Right renal cortex interstitium (tissue), 3 donors: ENCODE measurements at places on chromosomes 7 and 10.

DNA sequence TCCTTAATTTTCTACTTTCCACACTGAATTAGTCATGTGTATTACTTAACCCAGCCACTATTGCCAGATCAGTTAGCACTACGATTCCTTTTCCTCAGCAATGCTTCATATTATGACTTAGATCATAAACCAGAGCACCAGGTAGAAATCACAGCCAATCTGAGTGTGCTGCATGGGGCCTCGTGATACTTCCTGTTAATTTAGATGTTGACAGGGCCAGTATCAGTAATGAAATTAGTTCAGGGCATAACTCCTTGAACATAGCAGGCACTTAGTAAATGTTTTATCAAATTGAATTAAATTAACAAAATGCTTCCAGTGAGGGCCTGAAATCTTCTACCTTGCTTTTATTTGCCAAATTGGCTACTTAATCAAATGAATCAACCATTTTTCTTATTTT lies 169.3 kb upstream of the LRGUK start:
- no peak for DNase-seq

GRCh38 chr7:72032934-72033333 lies 379.2 kb downstream of the CALN1 start:
- no peak for DNase-seq

GRCh38 chr7:22651036-22651435 lies 76.0 kb upstream of the IL6 start:
- no peak for DNase-seq

DNA sequence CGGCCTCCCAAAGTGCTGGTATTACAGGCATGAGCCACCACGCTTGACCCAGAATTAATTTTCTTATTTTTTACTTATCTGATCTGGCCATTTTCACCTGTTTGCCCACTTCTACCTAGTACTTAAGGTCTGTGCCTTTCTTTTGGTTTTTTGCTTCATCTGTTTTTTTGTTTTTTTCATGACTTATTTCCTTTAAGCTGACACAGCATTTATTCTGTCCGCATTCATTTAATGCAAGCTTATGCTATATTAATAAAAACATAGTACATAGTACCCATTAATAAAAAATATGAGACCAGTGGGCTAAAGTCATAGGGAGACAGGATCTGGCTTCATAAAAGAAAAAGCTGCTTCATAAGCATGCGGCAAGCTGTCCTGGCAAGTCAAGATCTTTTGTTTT lies 205.4 kb downstream of the ZEB1 start:
- no peak for DNase-seq

GRCh38 chr7:1055491-1055955 lies 11.2 kb downstream of the GPR146 start:
- DNase-seq, result no peak

DNA sequence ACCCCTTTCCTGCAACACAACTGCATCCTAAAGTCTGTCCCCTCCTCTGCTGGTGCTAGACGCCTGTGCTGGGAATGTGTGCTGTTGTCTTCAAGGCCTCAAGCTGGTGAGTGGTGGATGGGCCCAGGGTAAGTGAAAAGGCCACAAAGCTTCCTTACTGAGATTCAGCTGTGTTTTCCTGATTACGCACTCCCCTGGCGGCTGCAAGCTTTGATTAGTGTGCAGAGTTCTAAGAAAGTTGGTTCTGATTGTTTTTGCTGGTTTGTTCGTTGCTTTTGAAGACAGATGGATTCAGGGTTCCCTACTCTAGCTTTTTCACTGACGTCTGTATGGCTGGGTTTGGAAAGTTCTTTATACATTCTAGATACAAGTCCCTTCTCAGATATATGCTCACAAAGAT lies 11.9 kb upstream of the FOXL3 start:
- DNase-seq, result no peak

GRCh38 chr10:13594641-13595040 lies 7.9 kb downstream of the PRPF18 start:
- no peak for DNase-seq

DNA sequence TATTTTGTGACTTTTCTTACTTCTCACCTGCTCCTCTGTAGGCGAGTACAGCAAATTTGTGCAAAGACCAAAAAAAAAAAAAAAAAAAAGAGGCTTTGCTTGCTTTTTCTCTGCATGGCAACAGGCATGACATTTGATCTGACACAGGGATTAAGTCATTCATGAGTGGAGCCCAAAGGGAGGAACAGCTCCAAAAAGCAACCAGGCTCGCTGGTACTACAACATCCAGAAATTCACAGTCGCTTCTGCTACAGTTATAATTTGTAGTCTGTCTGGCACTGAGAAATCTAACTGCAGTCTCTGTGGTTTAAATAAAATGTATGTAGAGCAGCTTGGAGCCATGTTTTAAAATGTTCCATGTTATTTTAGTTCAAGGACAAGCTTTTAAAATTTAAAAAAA lies 31.7 kb downstream of the MKX start:
- DNase-seq, result peak; percentile 16

- no peak for DNase-seq
These were observed 23.8 kb upstream of the GTPBP4 start for GRCh38 chr10:964321-964987.

GRCh38 chr10:124156524-124157260 lies 63.3 kb upstream of the CHST15 start:
- no peak for DNase-seq

DNA sequence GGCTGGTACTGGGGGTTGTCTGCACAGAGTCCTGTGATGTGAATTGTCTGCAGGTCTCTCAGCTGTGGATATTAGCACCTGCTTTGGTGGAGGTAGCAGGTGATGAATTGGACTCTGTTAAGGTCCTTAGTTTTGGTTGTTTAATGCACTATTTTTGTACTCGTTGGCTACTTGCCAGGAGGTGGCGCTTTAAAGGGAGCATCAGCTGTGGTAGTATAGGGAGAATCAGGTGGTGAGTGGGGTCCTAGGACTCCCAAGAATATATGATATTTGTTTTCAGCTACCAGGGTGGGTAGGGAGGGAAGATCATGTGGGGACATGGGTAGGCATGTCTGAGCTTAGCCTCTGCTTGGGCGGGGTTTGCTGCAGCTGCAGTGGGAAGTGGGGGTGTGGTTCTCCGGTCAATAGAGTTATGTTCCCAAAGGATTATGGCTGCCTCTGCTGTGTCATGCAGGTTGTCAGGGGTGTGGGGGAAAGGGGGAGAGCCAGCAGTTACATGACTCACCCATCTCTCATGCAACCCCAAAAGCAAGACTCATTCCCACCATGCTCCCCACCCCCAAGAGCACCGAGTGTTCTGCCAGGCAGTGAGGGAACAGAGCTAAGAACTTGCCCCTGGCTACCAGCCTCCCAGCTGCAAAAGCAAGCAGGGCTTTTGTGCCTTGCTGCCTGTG lies 53.7 kb upstream of the ZNF273 start:
- no peak for DNase-seq

DNA sequence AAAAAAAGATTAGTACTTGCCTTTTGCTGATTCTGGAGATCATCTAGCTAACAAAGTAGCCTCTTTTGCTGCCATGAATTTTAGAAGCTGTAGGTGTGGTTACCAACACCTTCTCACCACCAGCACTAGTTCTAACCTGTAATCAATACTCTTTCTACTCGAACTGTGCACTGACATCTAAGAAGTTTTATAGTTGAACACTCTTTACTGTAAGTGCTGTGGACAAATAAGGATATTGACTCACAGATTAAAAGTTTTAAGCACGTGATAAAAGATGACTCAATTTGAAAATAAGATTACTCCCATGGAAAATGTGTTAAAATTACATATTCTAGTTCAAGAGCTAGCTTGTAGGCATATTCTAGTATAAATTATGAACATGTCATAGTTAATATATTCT lies 89.9 kb downstream of the REEP3 start:
- no peak for DNase-seq

DNA sequence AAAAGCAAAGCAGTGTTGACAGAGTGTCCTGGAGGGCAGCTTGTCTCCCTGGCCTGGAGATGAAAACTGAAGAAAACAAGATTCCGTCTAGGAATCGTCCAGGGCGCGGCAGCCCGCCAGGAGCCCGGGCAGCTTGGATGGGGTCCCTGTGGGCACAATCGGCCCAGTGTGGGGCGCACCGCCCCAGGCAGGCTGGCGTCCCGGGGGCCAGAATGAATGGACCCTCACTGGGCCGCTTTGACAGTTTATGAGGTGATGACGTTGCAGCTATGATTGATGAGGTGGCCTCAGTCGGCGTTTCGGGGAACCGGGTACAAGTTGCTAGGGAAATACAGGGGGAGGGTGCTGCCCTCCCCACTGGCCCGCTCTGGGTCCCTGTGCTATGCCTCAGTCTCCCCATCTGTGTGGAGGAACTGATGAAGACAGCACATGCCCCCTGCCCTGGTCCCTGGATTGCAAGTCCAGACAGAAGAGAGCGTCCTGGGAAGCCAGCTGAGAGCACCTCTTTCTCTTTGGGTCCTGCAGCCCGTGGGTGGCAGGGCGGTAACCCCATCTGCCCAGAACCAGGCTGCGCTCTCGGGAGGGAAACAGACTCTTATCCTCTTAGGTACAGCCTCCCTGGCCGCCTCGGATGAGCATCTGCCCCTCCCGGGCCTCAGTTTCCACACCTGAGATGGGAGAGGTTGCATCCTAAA lies 131.3 kb downstream of the LHPP start:
- DNase-seq, result no peak

DNA sequence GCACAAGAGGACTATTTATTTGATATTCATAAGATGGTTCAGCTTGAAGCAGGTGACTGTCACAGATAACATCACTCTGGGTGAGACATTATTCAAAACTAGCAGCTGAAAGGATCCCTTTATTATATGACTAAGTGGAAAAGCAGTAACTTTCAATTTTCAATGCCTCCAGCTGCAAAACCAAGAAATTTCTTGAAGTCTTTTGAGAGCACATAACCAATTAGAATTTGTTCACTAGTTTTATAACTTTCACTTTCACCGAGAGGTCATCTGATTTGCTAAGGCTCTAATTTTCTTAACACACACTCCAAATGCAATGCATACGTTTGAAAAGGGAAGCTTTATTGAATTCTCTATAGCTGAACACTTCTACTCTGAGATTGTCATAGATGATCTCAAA lies 88.6 kb upstream of the KLF14 start:
- no peak for DNase-seq

DNA sequence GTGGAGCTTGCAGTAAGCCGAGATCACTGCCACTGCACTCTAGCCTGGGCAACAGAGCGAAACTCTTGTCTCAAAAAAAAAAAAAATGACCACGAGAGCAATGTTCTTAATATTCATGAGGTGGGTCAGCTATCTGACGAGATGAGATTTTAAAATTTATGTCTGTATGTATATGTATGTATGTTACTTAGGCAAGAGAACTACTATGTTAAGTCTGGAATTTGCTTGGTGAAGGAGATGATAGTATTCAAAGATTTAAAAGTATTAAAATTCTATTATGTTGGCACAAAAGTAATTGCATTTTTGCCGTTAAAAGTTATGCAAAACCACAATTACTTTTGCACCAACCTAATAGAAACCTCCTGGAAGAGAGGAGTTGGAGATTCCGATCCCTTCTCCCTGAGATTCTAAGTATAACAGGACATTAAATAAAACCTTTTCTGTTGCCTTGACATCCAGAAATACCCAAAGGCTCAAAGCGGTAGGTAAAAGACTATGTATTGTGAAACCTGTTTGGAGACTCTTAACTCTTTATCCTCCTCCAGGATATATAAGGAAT lies 114.3 kb upstream of the TNS3 start:
- DNase-seq, result no peak

DNA sequence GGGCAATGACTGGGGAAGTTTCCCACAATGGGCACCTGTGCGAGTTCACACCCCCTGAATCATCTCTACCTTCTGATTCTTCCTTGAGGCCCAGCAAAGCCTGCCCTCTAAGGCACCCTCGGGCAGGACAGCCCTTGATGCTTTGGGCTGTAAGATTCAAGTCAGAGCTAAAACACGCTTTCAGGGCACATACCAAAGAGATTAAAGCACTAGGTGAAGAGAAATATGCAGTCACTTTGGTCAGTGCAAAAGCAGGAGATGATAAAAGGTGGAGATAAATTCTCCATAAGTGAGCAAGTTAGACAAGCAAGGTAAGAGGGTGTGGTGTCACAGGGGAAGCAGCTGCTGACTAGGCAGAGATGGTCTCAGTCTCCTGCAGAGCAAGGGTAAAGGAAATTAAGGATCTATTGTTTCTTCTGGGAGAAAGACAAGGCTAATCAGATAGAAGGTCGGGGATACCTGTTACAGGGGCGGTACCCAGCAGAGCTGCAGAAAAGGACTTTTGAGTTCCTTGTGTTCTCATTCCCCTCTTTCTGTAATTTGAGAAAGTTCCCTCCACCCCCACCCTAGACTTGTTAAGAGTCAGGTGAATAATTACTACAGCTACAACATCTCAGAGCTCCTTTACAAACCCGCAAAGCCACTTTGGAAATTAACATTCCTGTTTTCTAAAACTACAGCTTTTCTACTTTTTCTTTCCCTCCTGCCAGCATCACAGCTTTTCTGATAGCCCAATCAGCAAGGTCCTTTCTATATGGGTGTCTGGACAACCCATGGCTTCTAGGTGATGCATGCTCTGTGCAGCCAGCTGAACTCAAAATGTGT lies 26.4 kb downstream of the PDLIM1 start:
- no peak for DNase-seq

- DNase-seq, result no peak
These were observed 33.3 kb upstream of the OTUD1 start for GRCh38 chr10:23405540-23405939.

DNA sequence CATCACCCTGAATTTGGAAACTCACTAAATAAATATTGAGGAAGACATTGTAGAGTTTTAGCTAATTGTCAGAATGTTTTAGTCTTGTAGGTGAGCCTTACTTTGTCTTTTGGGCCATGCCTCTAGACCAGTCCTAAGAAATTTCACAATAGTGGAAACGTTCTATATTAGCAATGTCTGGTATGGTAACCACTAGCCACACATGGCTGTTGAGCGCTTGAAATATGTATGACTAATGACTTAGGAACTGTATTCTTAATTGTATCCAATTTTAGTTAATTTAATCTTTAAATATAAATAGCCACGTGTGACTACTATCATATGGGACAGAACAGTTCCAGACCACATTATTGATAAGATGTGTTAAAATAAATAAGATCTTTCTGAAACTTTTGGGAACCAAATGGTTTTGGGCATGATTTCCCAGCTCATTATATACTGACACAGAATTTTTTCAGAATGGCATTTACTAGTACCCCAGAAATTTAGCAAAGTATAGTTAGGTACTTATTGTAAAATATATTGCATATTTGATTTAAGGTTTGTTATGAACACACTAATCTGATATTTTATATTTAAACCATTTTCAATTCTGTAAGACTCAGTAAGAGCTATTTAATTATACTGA lies 95.0 kb downstream of the VPS50 start:
- DNase-seq, result no peak

- DNase-seq, result no peak
These were observed 252.4 kb downstream of the DIP2C start for GRCh38 chr10:436911-437665.

- no peak for DNase-seq
These were observed 37.3 kb downstream of the KIF20B start for GRCh38 chr10:89738551-89739209.

- DNase-seq, result no peak
These were observed 489.2 kb upstream of the KCND2 start for GRCh38 chr7:119783799-119784198.

DNA sequence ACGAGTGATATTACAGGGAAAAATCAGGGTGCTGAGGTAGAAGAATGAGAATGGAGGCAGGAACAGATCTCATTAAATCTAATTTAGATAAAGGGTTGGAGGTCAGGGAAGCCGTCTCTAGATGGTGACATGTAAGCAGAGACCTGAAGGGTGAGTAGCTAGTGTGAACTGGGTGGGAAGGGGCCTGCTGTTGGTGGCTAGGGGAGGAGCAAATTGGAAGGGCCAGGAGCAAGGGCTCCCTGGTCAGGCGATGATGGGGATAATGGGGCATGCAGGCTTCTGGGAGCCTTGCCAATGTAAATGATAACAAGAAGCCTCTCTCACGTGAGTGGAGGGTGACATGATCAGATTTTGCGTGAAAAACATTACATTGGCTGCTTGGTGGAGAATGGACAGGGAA lies 76.3 kb downstream of the WDFY4 start:
- DNase-seq, result no peak
